ACHN (cell line): ENCODE measurements at places on chromosomes 5 and 9.

DNA sequence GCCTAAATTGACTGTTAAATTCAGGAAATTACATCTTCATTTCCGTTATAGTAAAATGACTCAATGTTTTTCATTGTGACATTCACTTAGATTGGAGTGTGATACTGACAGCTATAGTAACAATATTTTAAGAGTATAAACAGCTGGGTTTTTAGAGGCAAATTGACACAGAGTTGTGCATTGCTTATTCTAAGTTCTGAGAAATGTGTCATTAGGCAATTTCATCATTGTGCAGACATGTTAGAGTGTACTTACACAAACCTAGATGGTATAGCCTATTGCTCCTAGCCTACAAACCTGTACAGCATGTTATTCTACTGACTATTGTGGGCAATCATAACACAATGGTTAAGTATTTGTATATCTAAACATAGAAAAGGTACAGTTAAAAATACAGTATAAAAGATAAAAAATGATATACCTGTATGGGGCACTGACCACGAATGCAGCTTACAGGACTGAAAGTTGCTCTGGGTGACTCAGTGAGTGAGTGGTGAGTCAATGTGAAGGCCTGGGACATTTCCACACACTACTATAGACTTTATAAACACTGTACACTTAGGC, 132.7 kb downstream of the PDE4D start:
- DNase-seq = peak; percentile 53

- DNase-seq = no peak
Observed at GRCh38 chr5:168714046-168714445, 134.9 kb upstream of the PANK3 start.

DNA sequence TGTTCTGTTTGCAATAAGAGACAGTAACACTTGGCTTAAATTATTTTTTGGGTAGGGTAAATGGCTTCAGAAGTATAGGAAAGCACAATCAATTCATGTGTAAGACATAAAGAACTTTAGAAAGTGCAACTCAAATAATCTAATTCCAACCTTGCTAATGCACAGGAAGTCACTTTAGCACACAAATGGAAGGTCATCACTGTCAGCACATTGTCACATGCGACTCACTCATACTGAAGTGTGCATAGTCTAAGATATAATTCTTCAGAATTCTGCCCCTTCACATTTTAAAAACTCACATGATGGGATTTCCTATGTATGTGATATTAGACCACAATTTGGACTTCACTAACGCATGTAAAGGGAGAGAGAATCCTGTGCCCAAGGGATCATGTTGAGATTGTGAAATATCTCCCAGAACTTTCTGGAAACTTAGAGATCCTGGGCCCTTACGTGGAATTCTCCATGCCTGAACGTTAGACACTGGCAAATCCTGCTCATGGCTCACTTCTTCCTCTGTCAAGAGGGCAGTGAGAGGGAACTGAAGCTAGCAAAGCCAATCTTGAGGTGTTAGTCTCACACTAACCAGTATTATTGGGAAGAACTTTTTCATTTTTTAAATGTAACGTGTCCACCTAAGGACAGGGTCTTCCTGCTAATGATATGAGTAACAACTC, 403.2 kb upstream of the PTGER4 start:
- DNase-seq = no peak

GRCh38 chr5:131386124-131386523, 122.3 kb downstream of the CDC42SE2 start:
- DNase-seq = no peak

- DNase-seq = peak; percentile 48
Observed at GRCh38 chr5:71778678-71779276, 59.7 kb downstream of the CARTPT start.

- no peak for DNase-seq
Observed at GRCh38 chr5:143544606-143545005, 141.1 kb upstream of the NR3C1 start.

- no peak for DNase-seq
Observed at GRCh38 chr9:133362359-133363044, 6.2 kb downstream of the SURF2 start.

- DNase-seq = no peak
Observed at GRCh38 chr5:44356231-44356630, 33.0 kb downstream of the FGF10 start.

GRCh38 chr9:79662537-79662956, 90.8 kb downstream of the TLE4 start:
- DNase-seq = no peak

DNA sequence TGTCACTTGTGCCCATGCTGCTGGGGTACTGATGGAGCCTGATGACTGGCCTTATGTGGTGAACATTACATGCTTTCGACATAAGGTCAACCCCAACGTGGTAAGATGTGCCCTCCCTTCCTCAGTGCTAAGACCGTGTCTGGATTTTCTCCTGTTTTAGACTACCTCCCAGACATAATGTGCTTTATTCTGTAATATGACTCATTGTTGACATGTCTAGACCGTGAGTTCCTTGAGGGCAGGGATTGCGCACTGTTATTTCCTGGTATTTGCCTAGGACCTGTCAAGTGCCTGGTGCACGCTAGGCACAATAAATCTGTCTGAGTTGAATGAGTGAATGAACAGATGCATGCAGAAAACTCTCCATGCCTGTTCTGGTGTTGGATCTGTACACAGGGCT, 346.0 kb downstream of the KDM4C start:
- no peak for DNase-seq

- no peak for DNase-seq
Observed at GRCh38 chr9:107584186-107584585, 94.6 kb upstream of the KLF4 start.

- DNase-seq = no peak
Observed at GRCh38 chr5:151086905-151087360, 6.1 kb upstream of the TNIP1 start.

DNA sequence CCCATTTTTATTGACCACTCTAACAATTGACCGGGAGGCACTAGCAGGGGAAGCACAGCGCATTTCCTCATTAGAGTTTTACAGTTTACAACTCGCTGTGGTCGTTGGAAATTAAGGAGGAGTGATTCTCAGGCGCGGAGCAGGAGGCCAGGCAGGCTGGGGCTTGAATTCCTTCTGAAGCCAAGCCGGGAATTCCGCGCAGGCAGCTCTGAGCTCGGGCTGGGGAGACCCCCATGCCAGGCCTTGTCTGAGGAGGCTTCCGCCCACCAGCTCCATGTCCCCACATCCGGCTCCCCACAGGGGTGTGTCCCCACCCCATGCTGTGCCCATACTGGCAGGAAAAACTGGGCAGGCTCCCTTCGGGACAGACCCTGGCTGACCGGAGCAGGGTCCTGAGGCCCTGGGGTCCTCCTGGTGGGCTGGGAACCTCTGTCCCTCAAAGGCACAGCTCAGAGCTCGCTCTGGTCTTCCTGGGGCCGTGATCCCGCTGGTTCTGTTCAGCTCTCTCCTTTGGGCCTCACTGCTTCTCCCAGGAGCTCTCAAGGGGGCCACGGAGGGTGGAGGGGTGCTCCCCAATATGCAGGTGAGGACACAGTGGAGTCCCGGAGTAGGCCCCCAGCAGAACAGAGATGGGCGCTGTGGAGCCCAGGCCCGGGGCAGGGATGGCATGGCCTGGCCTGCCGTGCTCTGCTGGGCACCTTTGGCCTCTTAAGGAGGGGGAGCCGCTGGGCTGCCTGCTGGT, 1.3 kb upstream of the NRARP start:
- DNase-seq = no peak

GRCh38 chr9:134963546-134963945, 45.8 kb upstream of the FCN1 start:
- no peak for DNase-seq

DNA sequence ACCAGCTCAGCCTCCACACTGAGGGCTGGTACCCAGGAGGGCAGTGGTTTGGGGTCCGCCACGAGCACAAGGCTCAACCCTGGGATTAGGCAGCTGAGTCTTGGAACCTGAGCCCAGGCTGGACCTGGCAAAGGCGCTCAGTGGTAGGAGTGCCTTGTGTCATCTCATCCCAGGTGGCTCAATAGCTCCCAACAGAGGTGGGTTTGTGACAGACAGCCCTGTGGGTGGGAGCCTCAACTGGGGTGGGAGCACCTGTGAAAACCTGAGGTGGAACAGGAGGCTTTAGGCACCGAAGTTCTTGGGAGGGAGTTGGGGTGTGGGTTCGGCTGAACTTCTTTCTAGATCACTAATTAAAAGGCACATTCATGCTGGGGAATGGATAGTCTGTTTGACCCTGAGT, 35.2 kb upstream of the SMU1 start:
- DNase-seq = no peak

DNA sequence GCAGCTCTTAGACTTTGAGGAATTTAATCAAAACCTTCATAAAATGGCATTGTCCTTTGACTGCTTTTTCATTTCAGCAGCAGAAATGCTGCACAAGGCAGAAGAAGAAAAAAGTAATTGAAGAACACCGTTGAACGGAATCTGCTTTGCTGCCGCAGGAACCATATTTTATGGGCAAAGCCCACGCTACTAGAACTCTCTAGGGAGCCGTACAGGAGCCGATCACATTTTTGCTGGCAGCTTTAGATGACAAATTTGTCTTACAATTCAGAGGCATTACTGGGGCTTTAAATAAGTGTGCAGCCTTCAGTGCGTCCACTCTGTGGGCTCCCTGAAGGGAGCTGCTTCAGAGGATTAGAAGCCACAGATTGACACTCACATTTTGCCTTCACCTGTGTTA, 5.4 kb downstream of the CFAP90 start:
- DNase-seq = no peak

DNA sequence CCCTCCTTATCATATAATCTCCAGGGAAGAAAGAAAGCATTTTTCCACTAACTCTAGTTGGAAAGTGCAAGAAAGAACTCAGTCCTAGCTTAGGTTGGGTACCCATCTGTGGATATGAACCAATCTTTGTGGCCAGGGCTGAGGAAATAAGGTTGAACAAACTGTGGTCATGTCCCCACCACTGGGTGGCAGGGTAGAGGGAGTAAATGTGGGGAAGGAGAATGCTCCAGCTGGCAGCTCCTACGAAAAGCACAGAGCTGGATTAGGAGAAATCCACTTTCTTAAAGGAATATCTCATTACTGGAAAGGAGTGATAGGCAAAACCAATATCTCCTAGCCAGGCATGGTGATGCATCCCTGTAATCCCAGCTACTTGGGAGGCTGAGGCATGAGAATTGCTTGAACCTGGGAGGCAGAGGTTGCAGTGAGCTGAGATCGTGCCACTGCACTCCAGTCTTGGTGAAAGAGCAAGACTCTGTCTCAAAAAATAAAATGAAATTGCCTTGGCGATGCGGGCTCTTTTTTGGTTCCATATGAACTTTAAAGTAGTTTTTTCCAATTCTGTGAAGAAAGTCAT, 175.1 kb downstream of the CCDC192 start:
- DNase-seq = peak; percentile 59

DNA sequence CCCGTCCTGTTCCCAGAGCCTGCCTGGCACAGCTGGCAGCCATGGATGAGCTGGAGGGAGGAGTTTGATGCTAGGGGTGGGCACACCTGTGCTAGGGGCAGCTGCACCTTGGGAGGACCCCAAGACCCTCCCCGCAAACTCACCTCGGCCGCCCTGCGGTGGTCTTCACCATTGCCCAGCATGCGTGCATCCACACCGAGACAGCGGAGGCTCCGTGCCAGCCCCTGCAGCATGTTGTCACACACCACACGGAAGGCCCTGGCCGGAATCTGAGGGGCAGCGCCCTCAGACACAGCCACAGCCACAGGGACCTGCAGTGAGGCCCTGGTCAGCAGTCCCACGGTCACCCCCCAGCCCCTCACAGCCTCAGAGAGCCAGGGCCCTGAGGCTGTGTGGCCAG, 45.9 kb upstream of the NRARP start:
- no peak for DNase-seq

- DNase-seq = no peak
Observed at GRCh38 chr9:101427358-101427757, 8.2 kb downstream of the ALDOB start.

- DNase-seq = peak; percentile 33
Observed at GRCh38 chr5:166370928-166371690, 1920.3 kb upstream of the WWC1 start.

DNA sequence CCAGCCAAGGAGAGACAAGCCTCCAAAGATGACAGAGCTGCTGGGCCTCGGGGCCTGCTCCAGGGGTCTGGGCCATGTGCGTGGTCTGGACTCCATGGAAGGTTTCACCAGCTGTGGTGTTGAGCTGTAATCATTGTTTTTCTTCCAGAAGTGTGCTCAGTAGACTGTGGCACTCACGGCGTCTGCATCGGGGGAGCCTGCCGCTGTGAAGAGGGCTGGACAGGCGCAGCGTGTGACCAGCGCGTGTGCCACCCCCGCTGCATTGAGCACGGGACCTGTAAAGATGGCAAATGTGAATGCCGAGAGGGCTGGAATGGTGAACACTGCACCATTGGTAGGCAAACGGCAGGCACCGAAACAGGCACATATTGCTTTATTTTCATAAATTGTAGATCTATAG, 164.8 kb upstream of the WWC1 start:
- no peak for DNase-seq

DNA sequence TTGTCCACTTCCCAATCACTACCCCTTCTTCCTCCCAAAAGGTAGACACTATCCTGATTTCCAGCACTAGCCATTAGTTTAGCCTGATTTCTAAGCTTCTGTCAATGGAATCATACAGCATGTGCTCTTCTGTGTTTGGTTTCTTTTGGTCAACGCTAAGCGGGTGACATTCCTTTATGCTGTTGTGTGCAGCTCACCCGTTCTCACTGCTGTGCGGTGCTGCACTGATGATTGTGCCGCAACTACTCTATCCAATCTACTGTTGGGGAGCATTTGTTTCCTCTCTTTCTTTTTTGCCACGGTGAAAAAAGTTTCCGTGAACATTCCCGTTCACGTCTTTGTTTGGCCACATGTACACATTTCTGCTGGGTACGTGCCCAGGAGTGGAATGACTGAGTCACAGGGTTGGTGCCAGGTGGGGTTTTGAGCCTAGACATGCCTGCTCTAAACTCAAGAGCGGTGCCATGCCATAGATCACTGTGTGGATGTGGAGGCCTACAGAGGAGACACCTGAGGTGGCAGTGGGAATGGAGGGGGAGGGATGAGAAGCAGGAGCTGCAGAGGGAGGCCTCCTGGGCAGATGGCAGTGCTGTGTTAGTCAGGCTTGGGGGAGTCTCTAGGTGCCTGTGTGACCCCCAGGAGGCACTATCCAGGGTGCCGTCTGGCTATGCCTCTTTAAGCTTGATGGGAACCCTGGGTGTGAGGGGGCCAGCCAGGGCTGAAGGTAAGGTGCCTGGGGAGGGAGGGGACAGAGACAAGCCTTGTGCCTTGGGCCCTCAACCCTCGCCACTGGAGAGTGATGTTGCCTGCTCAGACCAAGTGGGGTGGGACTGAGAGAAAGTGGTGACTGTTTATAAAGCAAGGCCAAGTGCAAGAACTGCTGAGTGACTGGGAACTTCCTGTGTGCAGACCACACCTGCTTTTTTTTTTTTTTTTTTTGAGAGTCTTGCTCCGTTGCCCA, 11.4 kb upstream of the ANKRD33B start:
- peak; percentile 48 for DNase-seq

- DNase-seq = no peak
Observed at GRCh38 chr5:34040472-34040871, 2.5 kb downstream of the C1QTNF3 start.
